Activated CD4-positive, CD25-positive, alpha-beta regulatory T cell treated with anti-CD3 and anti-CD28 coated beads, Interleukin-2, amount 50 U/mL, for 24 hours (primary cell): ENCODE measurements at places on chromosomes 12 and 14.

DNA sequence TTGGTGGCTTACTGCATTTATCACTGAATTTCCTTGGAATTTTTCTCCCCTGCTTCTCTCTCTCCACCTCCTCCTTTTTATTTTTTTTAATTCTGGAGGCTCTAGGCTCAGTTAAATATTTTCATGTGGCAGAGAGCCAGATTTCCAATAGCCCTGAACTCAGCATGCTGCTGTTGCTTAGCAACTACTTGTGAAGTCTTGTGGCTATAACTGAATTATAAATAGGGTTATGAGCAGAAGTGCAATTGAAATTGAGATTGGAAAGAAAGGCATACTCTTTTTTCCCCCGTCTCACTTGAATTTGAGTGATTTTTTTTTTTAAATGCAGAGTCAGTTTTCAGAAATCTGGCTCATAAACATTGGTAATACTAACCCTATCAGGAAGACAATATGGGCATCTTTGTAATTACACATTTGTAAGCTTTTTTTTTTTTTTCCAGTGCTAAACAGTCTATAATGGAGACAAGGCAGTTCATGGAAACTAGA lies 38.3 kb downstream of the ATF7IP start:
- no peak for ATAC-seq

GRCh38 chr12:124436366-124436765 lies 131.0 kb downstream of the NCOR2 start:
- no peak for ATAC-seq

- no peak for ATAC-seq
Measured at GRCh38 chr14:28494196-28494595, 272.4 kb upstream of the FOXG1 start.

DNA sequence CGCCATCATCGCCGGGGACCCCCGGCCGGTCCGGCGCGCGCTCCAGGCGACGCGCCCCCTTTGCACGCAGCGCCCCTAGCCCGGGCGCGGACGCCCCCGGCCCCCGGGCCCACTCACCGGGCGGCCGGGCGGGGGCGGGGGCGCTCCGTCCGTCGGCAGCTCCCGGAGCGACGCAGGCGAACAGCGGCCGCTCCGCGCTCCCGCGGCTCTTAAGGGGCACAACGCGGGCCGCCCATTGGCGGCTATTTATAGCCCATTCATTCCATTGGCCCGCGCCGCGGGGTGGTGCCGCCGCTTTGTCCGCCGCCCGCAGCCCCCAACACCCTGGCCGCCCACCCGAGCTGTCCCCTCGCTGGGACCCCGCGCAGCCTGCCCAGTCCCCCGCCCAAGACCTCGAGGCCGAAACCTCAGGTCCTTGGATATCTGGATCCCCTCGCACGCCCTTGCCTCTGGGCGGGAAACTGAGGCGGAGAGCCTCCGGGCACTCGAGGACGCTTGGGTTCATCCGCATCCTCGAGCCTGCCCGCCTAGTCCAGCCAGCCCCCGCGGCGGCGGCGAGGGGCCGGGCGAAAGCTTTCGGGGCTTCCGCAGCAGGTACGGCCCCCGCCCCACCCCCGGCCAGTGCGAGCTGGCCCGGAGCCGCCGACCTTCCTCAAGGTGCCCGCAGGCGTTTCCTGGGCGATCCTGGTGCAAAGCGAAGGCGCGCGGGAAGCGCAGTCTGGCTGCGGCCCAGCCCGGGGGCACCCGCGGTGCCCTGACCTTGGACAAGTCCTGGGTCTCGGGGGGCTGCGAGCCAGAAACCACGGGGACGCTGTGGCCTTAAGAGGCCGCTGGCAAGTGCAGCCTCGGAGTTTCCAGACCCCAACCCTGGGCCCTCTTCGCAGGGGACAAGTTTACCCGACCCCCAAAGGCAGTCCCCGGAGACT lies at the start of gene CKB:
TSS of gene CKB (minus strand) at position 182 of the 926 bp plus-strand sequence. CDS start 337 bp downstream, outside the sequence.
- ATAC-seq: no peak

GRCh38 chr12:128619263-128619662 lies 204.5 kb downstream of the SLC15A4 start:
- ATAC-seq: no peak

DNA sequence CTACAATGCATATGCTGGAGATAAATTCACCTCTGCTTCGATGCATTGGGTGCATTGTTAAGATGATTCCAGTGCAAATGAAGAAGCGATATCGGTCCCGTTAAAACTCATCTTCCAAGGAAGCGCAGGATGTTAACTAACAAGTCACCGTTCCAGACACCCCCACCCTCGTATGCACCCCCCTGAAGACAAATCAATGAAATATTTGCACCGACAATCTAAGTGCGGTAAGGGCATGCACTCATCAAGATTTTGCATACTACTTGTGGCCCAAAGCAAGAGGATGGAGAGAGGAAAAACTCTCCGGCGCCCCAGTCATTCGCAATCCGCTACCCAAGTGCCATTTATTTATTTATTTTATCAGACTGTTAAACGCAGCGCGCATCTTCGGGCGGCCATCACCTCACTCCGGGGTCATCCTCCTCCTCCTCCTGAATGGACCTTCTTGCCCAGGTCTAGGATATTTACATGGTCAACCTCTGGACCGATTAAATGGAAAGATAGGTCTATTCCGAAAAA lies 1.2 kb downstream of the NOVA1 start:
- ATAC-seq: no peak

GRCh38 chr12:69844836-69845235 lies 19.8 kb downstream of the MYRFL start:
- ATAC-seq: no peak

GRCh38 chr12:127928615-127929571 lies 338.1 kb upstream of the TMEM132C start:
- ATAC-seq: no peak

DNA sequence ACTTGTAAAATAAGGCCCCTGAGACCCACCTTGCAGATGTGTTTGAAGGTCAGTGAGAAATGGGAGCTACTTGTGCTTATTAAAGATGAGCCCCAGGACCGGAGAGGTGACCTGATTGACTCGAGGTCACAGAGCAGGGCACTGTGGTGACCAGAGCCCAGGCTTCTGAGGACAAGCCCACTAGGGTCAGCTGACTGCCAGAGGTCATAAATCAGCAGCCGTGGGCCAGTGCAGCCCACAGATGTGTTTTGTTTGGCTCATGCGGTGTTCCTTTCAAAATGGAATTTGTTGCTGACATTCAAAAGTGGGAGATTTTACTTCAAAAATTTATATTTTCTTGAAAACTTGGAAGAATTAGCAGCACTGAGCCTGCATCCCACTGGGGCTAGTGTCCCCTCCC lies 24.5 kb downstream of the JDP2 start:
- no peak for ATAC-seq

GRCh38 chr12:59484575-59484974 lies 111.3 kb upstream of the SLC16A7 start:
- ATAC-seq: no peak

- ATAC-seq: no peak
Measured at GRCh38 chr14:88599326-88599725, 36.5 kb downstream of the ZC3H14 start.

DNA sequence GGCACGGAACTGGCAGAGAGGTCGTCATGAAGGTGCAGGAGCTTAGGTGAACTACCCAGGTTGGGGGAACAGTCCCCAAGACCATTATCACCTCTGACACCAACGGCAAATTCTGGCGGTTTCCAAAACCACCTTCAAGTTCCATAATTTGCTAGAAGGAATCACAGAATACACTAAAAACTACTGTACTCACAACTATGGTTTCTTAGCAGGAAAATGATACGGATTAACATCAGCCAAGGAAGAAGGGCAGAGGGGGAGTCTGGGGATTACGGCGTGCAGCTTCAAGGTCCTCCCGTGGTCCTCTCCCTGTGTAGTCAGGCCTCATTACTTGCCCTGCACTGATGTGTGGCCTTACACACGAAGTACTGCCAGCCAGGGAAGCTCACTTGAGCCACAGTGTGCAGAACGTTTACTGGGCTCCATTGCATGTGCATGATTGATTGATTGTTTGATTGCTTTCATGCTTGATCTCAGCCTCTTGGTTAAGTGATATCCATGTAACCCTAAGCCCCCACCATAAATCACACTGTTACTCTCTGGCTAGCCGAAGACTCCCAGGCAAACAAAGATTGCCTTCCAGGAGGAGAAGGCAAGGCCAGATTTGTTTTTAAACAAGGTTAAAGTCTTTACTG lies 837 bp upstream of the STX2 start:
- no peak for ATAC-seq

- no peak for ATAC-seq
Measured at GRCh38 chr14:100827101-100828021, 1.4 kb downstream of the MEG3 start.

GRCh38 chr12:67890726-67891258 lies 98.5 kb upstream of the IFNG-AS1 start:
- no peak for ATAC-seq

- no peak for ATAC-seq
Measured at GRCh38 chr14:59847711-59848110, 22.9 kb downstream of the RTN1 start.

GRCh38 chr12:12228402-12228801 lies 38.4 kb downstream of the LRP6 start:
- no peak for ATAC-seq

DNA sequence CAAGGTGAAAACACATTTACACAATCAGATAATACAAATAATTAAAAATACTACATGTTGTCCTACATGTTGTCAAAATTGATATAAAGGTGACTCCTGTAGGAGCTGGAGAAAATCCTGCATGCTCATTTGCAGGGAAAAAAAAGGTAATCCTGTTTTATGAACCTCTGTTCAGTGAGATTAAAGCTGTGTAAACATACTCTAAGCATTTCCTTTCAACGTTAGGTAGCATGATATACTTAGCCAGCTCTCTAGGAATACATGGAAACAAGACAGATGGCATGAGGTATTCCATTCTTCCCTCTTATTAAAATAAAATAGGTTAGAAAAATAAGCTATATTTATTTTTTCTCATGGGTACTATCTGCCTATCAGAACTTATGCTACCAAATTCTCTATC lies 635.7 kb upstream of the FLRT2 start:
- no peak for ATAC-seq

DNA sequence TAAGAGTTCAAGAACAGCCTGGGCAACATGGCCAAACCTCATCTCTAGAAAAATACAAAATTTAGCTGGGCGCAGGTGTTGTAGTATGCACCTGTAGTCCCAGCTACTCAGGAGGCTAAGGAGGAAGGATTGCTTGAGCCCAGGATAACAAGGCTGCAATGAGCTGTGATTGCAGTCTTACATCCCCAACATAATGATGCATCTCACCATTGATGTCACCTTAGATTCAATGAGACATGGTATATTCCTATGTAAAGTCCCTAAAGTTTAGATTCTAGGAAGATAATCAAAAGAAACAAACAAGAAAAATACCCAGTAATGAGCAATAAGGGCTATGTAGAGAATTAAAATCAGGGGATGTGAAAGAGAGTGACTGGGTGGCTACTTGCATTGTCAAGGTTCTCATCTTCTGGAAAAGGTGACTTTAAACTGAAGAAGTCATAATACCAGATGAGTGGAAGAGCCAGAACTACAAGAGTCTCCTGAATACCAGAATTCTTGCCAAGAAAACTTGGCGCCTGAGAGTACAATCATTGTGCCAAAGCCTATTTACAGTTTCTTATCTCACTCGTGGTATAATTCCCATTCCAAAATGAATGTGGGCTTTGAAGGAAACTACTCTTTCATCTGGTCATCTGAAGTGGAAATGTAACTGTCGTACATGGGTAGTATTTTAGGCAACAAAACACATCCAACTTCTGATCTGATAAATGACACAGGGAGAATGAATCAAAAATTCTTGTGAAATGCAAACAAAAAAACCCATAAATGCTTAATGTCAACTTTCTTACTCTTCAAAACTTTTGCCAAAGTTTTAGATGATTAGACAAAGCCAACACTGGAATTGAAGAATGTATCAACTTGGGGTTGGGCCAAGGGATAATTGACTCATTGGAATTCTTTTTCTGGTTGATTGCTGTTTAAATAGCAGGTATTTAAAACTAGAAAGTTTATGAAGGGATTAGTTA lies 81.1 kb upstream of the ST8SIA1 start:
- ATAC-seq: no peak
